Fibroblast of the aortic adventitia (primary cell): ENCODE measurements at places on chromosomes 2 and 18. TPM values are rescaled to one million over a fixed set of nuclear protein-coding genes. Genes with fewer than 3 reads are reported as not detected.

DNA sequence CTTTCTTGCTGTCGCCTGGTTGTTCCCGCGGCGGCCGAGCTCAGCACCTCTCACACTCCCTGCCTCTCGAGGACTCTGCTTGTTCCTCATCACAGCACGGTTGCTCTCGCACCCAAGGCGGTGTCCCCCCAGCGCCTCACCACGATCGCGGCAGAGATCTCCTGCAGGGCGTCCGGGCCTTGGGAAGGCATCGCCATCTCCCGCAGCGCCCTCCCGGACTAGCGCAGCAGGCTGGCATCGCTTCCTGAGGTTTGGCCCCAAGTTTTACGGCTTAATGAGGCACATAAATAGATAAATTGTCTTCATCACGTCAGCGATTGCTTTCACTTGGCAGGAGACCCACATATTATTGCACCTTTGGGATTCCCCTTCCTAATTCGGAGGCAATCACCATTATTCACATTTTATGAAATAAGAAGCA is 125.4 kb downstream of the RGPD3 start:
- DNase-seq, result no peak

- DNase-seq, result no peak
Observed at GRCh38 chr2:9466147-9466683, 8.1 kb upstream of the IAH1 start.

- no peak for DNase-seq
Observed at GRCh38 chr18:50955253-50955652, 12.6 kb upstream of the ELAC1 start.

DNA sequence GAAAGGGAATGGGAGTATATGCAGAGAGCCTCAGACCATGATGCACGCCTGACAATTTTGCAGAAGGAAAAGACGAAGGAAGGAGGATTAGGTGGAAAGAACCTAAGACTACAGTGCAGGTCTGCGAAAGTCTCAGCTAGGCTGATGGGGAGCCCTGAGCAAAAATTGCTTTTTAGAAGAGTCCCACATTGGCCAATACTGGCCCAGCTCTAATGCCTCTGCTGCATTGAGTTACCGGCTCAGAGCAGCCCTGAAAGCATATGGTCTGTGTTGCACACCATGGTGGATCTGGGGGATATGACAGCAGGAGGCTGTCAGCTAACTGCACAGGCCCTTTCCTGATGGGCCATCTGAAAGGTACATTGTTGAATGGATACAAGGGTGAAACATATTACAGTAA is 48.3 kb upstream of the CAVIN2 start:
- DNase-seq, result no peak

DNA sequence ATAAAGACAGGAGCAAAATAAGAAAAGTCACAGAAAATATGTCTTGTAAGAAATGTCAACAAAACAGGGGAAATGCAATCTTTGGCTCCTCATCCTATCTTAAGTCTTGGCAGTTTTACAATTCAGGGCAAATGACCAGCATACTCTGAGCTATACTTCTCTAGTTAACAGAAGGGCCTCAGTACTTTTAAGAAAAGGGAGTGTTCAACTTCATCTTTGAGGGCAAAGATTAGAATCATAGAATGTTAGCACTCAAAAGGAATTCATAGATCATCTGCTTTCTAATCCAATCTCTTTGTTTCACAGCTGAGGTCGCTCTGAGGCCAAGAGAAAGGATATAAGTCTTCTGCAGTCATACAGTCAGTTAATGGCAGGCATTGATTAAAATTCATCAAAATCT is 174.0 kb upstream of the NT5C1B start:
- peak; percentile 72 for DNase-seq

GRCh38 chr18:74273394-74273793 is 18.4 kb downstream of the CYB5A start:
- no peak for DNase-seq

DNA sequence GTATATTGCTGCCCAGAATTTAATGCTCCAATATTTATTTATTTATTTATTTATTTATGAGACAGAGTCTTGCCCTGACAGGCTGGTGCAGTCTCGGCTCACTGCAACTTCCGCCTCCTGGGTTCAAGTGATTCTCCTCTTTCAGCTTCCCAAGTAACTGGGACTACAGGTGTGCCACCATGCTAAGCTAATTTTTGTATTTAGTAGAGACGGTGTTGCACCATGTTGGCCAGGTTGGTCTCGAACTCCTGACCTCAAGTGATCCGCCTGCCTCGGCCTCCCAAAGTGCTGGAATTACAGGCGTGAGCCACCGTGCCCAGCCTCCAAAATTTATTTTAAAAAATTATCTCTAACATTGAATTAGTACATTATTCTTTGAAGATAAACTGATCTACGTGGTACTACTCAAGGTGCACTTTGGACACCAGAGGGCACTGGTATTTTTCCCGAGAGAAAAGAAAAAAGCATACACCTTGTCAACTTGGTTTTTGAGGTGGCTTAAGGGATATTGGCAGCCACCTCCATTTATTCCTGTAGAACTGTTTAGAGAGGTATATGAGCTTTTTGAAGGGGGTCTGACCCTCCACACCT is 1.4 kb upstream of the IDH1 start:
- no peak for DNase-seq

DNA sequence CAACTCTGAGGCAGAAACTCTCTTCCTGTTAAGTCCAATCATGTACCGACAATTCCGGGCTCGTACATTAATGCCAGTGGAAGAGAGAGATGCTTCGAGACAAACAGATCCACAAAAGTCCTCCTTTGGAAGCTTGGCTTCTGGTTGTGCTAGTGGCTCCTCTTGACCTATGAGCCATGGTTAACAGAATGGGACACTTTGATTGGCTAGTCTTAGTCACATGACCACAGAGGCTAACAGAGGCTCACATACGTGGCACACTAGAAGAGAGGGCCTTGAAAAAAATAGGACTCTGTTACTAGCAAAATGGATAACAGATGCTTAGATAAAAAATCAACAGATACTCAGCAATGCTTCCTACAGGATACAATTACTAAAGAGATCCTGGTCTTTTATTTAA is 1211.9 kb upstream of the GYPC start:
- DNase-seq, result no peak

Gene SMYD1
- not detected in 2 replicates for total RNA-seq

Gene IL36G
- total RNA-seq, result not detected in 2 replicates

Gene FN1
- total RNA-seq, result 3,314 and 7,235 TPM in 2 replicates

Gene HOXD3
- 0.09 TPM in 1 of 2 replicates, not detected in the other for total RNA-seq

Gene SALL3
- not detected in 2 replicates for total RNA-seq
